Hematopoietic multipotent progenitor cell treated with erythropoietin and hydrocortisone succinate and interleukin-3 and kit ligand, for 15 days (in vitro differentiated cells): ENCODE measurements at places on chromosomes 2 and 18.

DNA sequence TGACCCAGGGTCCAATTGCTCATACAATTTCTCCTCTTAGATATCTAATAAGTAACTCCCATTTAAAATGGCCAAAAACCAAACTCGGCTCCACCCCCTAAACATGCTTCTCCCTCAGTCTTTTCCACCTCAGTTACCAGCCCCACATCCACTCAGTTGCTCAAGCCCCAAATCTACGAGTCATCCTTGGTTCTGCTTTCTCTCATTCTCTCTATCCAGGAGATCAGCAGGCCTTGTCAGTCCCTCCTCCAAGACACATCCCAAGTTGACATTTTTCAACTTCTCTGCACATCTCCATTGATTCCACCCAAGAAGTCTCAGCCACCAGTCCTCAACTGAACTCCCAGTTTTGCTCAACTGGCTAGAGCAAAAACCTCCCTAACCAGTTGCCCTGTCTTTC, 40.5 kb upstream of the RTN4 start:
- DNase-seq: no peak

GRCh38 chr2:32498306-32498705, 129.5 kb upstream of the TTC27 start:
- DNase-seq: no peak

- no peak for DNase-seq
Observed at GRCh38 chr2:50672282-50672681, 359.6 kb downstream of the NRXN1 start.

DNA sequence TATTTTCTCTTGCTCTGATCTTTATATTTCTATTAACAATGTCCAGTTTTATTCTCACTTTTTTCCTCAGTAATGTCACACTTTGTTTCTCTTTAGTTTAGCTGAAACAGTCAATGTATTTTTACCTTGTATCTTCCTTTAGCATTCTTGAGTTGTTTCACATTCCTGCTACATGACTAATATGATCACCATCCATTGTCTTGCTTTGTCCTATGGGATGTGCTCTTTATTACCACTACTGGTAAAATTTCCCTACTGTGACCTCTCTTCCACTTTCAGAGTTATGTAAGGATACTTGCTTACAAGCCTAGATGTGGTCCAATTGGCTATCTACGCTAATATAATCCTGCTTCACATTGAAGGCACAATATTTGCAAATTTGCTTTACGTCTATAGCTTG, 457.9 kb downstream of the PIK3C3 start:
- no peak for DNase-seq

DNA sequence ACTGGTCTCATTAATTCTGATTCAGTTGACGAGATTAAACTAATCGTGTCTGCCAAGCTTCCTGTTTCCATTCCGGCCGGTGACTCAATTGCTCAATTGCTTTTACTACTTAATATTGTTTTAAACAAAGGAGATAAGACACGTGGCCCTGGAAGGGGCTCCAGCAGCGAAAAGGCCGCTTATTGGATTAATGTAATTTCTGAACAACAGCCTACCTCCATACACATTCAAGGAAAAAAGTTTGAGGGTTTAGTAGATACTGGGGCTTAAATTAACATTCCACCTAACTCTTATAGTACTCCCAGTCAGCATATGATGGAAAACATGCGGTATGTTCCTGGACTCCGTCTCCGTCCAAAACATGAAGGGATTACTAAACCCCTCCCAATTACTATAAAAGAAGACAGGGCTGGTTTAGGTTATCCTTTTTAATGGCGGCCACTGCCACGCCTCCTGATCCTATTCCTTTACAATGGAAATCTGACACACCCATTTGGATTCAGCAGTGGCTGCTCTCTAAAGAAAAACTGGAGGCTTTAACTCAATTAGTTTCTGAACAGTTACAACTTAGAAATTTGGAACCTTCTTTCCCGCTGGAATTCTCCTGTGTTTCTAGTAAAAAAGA, 27.1 kb downstream of the VPS54 start:
- no peak for DNase-seq
